Activated T-cell treated with anti-CD3 and anti-CD28 coated beads, Interleukin-2, amount 50 U/mL, for 4 hours (primary cell): ENCODE measurements at places on chromosomes 4 and X.

DNA sequence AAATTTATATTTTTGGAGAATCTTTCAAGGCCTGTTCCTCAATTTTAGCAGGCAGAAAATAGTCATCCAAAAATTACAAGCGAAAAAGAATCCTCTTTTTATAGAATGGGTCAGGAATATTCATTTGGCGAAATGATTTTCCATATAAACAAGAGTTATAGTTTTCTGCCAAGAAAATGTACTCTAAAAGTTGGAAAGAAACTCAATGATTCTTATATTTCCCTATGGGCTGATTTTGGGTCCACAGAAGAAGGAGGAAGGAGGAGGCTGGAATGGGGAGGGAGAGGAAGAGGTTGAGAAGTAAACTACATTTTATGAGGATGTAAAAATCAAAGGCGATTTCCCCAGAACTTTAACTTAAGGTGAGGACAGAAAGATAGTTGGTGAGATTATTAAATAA is 159.3 kb downstream of the DCAF12L1 start:
- DNase-seq: no peak

DNA sequence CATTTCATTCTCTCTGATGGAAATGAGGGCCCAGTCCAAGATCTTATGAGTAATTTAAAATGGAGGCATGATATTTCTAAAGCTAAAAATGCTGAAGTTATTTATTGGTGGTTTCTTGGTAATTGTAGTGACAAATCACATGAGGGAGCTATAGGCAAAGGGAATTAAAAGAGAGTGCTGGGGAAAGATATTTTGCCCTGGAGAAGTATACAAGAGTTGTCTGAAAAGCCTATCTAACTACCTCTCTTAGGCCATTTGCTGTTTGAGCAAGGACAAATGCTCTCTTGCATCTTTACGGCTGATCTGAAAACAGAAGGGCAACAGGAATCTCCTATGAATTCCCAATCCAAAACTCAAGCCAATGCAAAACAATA is 89.4 kb downstream of the FMR1NB start:
- DNase-seq: no peak

- DNase-seq: no peak
Observed at GRCh38 chr4:157242871-157243270, 22.3 kb downstream of the GRIA2 start.

- no peak for DNase-seq
Observed at GRCh38 chr4:115781528-115782146, 668.2 kb upstream of the NDST4 start.

- DNase-seq: no peak
Observed at GRCh38 chrX:31487951-31488350, 416.1 kb upstream of the FTHL17 start.

DNA sequence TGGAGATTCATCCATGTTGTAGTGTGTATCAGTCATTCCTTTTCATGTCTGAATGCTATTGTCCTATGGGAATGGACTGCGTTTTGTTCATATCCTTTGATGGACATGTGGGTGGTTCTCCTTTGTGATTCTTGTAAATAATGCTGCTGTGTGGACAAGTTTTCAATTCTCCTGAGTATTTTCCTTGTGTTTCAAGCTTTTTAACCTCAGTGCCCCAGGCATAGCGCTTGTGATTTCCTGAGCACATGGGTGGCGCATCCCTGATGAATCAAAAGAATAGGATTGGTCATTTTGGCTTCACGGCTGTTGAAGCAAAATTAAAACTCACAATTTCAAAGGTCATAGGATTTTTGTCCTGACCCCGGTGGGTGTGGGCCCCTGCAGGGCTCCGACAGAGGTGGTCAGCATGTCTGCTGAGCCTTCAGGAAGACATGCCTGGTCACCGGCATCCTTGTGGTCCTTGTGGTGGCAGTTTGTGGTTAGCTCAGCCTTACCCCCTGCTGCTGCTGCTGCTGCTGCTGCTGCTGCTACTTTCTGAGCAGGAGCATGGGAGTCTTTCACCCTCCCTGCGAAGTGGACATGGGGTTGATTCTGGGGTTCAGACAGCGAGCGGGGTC is 30.0 kb downstream of the SHROOM2 start:
- DNase-seq: no peak

DNA sequence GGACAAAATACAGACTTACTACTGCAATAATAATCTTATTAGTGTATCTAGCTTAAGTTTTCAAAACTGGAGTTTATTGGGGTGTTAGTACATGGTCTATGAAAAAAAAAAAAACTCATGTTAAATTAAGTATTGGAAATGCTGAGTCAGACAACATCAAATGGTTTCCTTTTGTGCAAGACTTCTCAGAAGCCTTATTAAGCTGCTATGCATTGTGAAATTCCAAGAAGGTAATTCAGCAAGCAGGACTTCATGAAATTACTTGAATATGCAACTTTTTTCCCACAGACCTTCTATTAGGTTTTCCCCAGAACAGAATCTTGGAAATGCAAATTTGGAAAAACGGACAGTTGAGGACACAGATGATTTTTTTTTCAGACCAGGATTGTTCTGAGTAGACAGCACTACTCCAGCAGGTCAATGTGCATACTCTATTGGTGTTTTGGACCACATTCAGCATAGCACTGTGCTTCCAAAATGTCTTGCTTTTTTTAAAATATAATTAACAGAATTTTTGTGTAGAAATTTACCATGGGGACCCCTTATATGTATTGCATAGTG is 568.8 kb upstream of the TENM3 start:
- no peak for DNase-seq

DNA sequence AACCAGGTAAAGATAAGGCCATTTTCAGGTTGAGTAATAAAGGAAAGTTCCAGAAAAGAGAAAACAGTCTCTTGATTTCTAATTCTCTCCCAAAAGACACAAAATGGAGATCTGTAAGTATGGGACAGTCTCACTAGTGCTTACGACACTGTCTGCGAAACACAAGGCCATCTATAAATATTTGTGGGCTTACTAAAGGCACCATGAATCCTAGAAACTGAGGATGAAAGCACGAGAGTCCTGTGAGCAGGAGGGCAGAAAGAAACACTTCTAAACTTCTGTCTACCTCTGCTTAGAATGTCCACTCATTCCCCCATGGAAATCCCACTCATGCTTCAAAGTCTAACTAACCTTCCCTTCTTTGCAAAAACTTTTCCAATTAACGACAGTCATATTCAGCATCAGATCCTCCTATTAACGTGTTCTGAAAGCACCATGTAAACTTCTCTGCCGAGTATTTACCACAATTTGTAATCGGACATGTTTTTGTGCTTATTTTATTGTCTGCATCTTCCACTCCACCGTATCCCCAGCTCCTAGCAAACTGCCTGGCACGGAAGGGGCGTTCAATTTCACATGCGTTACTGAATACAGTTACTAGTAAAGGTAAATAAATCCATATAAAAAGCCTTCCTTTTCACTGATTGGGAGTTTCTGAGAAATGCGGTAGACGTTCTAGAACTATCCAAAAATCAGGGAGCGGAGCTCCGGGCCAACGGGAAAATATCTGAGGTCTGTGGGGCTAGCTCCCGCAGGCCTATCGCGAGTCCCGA is 665 bp downstream of the PSMD10 start:
- no peak for DNase-seq

GRCh38 chr4:182142176-182143085 is 100.8 kb upstream of the TENM3 start:
- no peak for DNase-seq
